Aorta (tissue), 5 donors: ENCODE measurements at places on chromosomes 7 and 10. TPM values are rescaled to one million over a fixed set of nuclear protein-coding genes. Genes with fewer than 3 reads are reported as not detected.

ADAM22 gene
- 6.0 TPM for total RNA-seq

ZKSCAN1 gene
- total RNA-seq, result 57.9 TPM

DNA sequence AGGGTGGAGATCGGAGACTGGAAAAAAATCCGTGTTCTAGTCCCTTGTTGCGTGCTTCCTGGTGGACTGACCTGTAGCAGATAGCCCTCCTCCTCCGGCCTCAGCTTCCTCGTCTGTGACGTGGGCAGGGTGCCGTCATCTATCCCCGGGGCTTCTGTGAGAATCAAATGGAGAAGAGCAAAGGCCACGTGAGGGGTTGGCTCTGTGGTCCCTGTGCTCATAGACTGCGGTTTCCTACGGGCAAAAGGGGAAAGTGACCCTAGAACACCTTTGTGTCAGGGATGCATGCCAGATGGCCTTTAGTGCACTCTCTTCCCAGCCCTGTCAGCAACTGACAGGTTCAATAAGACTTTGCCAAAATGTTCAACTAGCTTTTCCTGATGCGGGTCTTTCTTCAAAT is 33.7 kb downstream of the GRK5 start:
- no peak for DNase-seq
- H3K36me3 ChIP-seq, result no peaks in the 10 kb centered on the region
- no peaks in the 10 kb centered on the region for H3K27me3 ChIP-seq
- peaks cover 3% of the 10 kb centered on the region for H3K4me1 ChIP-seq

WNT2 gene
- total RNA-seq, result 4.7 TPM

DNA sequence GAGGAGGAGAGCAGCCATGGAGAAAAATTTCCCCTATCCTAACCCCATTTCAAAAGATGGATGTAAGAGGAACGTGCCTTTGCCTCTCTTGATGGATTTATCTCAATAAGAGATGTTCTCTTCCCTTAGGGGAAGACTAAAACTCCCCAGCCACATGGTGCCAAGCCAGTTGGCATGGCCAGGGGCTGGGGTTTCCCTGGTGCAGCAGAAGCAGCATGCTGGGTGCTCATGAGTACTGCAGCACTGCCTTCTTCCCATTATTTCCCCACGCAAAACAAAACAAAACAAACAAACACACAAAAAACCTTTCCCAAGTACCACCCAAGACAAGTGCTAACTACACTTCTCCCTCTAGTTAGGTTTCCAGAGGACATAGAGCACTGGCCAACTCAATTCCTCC is 97.2 kb downstream of the DOCK4 start:
- no peaks in the 10 kb centered on the region for H3K27me3 ChIP-seq
- H3K4me3 ChIP-seq, result no peak overlapping the region
- no peak for DNase-seq
- no peaks in the 10 kb centered on the region for H3K36me3 ChIP-seq
- no peaks in the 10 kb centered on the region for H3K4me1 ChIP-seq

DNA sequence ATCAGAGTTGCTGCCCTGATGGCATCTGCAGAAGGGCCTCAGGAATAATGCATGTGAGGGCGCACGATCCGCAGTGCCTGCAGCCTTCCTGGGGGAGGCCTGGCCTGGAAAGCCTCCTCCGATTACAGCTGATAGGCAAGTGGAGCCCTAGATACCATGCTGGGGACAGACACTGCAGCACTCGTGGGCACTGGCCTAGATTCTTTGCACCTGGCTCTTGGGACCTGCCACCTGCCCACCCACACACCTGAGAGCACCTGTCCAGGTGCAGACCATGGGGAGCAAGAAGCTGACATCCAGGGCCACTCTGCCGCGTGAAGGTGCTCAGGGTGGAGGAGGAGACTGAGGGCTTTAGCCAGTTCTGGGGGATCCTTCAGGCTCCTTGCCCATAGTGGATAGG is 14.8 kb downstream of the YKT6 start:
- no peaks in the 10 kb centered on the region for H3K27me3 ChIP-seq
- H3K4me1 ChIP-seq, result no peaks in the 10 kb centered on the region
- no peak overlapping the region for H3K4me3 ChIP-seq
- H3K27ac ChIP-seq, result no peak overlapping the region
- no peak for DNase-seq

- no peak for DNase-seq
- H3K4me1 ChIP-seq, result peaks cover 3% of the 10 kb centered on the region
- no peaks in the 10 kb centered on the region for H3K27me3 ChIP-seq
- no peak overlapping the region for H3K27ac ChIP-seq
- H3K4me3 ChIP-seq, result no peak overlapping the region
Measured at GRCh38 chr10:852386-852785, 79.1 kb downstream of the LARP4B start.

DNA sequence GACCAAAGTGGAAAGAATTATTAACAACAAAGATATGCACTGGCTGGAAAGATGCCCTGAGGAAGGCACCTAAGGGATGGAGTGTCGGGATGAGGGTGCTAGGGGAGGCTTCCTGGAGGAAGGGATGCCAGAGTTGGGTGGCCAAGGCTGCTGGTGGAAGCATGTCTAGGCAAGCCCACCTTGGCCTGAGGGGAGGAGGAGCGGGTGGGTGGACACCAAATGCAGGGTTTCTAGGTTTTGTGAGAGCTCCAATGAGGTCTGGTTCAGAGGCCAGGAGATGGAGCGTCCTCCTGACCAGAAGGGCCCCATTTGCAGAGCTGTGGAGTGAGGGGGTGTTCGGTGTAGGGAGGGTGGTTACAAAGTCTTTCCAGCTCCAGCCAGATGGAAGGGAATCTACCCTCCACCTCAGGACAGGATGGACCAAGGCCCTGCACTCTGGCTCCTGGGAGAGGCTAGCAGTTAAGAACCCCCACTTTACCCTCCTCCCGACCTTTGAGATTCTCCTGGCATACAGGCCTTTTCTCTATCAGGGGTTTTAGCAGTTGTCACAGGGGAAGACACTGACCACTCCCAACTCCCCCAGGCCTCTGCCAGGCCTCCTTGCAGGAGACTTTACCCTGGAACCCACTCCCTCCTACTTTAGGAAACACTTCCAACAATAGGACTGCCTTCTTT is 3.0 kb upstream of the DDIT4 start:
- H3K4me1 ChIP-seq, result no peaks in the 10 kb centered on the region
- no peak for DNase-seq
- H3K27me3 ChIP-seq, result peaks cover 2% of the 10 kb centered on the region
- no peak overlapping the region for H3K27ac ChIP-seq
- H3K36me3 ChIP-seq, result no peaks in the 10 kb centered on the region

GRCh38 chr7:75971961-75972763 is 22.2 kb downstream of the TMEM120A start:
- no peaks in the 10 kb centered on the region for H3K4me1 ChIP-seq
- no peaks in the 10 kb centered on the region for H3K27me3 ChIP-seq
- peak; percentile 65 for DNase-seq
- H3K4me3 ChIP-seq, result no peak overlapping the region

DNA sequence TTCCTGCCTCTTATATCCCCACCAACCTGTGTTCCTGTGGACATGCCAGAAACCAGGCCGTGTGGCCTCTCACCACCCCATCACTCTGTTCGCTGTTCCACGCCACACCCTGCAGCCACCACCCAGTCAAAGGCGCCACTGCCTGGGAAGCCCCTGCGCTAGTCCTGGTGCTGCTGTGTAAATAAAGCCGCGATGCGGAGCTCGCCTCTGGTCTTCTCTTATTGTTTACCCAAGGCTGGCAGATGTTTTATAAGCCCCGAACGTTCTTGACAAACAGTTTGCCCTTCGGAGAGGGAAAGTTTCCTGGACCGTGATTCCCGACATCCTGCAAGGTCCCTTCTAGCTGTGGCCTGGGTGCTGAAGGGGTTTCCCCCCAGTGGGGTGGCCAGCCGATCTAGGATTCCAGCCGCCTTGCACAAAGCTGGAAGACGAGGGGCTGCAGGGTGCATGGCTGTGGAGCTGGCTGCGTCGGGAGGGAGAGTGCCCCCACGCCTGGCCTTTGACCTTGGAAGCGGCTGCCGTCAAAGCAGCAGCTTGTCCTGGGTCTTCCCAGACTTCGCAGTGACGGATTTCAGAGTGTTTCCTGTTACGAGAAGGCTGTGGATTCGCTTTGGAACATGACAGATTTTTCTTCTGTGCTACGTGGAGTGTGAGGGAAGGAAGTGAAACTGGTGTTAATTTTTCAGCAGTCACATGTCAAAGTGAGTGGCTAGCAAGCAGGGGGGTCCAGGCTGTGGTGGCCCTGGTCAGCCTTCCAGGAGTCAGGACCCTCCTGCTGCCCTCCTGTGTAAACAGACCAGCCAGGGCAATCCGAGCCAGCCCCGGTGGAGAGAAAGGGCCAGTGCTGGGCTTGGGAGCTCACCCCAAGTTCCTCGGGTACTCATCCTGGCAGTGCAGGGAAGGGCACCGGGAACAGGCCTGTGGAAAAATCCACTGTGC is 61.6 kb downstream of the LHPP start:
- no peaks in the 10 kb centered on the region for H3K36me3 ChIP-seq
- no peak overlapping the region for H3K4me3 ChIP-seq
- H3K27me3 ChIP-seq, result no peaks in the 10 kb centered on the region
- H3K27ac ChIP-seq, result no peak overlapping the region
- DNase-seq, result peak; percentile 69

GRCh38 chr7:73678862-73679261 is 4.4 kb downstream of the DNAJC30 start:
- peaks cover 2% of the 10 kb centered on the region for H3K4me1 ChIP-seq
- peaks cover 6% of the 10 kb centered on the region for H3K36me3 ChIP-seq
- H3K27me3 ChIP-seq, result no peaks in the 10 kb centered on the region
- no peak overlapping the region for H3K27ac ChIP-seq
- no peak for DNase-seq
- H3K4me3 ChIP-seq, result no peak overlapping the region

- H3K27ac ChIP-seq, result no peak overlapping the region
- H3K36me3 ChIP-seq, result no peaks in the 10 kb centered on the region
- no peak overlapping the region for H3K4me3 ChIP-seq
- H3K4me1 ChIP-seq, result no peaks in the 10 kb centered on the region
- H3K27me3 ChIP-seq, result no peaks in the 10 kb centered on the region
- peak; percentile 18 for DNase-seq
Measured at GRCh38 chr10:44422570-44423101, 37.7 kb upstream of the CXCL12 start.

- H3K4me1 ChIP-seq, result no peaks in the 10 kb centered on the region
- no peak overlapping the region for H3K4me3 ChIP-seq
- H3K27me3 ChIP-seq, result no peaks in the 10 kb centered on the region
- H3K27ac ChIP-seq, result no peak overlapping the region
Measured at GRCh38 chr10:69665474-69666320, 35.6 kb downstream of the FAM241B start.

DNA sequence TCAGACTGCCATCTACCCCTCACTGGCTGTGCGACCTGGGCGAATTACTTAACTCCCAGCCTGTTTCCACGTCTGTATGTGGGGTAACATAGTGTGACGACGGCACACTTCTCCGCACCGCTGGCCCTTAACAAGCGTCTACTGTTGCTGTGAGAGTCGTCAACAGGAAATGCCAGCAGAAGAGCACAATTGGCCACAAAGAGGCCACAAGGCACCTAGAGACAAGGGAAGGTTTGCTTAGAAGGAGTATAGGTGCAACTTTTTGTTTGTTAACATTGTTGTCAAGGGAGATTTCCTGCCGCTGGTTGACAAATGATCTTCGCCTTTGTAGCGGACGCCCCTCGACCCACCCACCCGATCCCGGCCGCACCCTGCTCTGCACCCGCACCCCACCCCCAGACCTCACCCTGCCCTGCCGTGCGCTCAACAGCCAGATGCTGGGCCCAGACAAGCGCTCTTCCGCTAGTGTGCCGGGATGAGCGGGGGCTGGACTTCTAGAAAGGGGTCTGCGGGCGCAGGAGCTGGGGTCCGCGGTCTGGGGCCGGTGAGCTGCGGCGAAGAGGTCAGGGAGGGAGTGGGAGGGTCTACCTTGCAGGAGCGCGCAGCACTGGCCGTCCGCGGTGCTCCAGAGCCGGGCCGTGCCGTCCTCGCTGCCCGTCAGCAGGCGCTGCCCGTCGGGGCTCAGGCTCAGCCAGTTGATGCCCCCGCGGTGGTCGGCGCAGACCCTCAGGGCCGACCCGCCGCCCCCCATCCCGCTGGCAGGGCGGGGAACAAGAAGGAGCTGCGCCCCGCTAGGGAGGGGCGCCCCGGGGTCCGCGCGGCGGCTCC is 785 bp downstream of the WDR86 start:
- no peaks in the 10 kb centered on the region for H3K4me1 ChIP-seq
- no peak overlapping the region for H3K27ac ChIP-seq
- no peaks in the 10 kb centered on the region for H3K27me3 ChIP-seq
- no peaks in the 10 kb centered on the region for H3K36me3 ChIP-seq

- H3K4me1 ChIP-seq, result no peaks in the 10 kb centered on the region
- no peaks in the 10 kb centered on the region for H3K36me3 ChIP-seq
- H3K27me3 ChIP-seq, result peaks cover 3% of the 10 kb centered on the region
- DNase-seq, result no peak
- H3K27ac ChIP-seq, result no peak overlapping the region
Measured at GRCh38 chr10:125634606-125635005, 48.4 kb downstream of the TEX36 start.

ZNF783 gene
- 23.8 TPM for total RNA-seq

DNA sequence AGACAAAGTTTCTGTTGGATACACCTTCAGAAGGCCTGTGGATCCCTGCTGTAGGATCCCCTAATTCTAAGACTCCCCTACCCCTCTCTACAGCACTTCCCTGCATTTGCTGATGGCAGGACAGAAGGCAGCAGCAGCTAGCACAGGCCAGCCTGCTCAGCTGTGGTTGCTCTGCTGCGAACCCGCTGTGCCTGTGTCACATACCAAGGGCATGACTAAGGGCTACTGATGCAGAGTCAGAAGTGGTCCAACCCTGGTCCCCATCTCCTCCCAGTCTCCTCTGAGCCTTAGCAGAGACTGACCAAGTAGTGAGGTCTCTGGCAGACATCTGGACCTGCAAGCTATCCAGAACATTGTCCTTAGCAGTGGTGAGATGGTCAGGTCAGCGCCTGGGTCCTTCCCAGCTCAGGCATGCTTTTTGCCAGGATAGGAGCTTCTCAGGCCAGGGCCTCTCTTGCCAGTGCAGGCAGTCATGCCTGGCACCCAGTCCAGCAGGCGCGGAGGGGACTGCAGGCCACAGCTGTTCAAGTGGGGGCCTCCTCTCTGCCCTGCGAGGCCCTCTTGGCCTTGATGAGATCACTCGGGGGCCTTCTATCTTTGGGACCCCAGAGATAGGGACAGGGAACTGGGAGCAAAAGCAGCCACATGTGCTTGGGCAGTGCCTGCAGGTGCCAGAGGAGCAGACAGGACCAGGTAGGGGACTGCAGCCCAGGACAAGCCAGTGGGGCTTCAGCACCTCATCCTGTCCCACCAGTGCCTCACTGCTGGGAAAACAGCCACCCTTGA is 146.4 kb downstream of the ZNF248 start:
- H3K27me3 ChIP-seq, result no peaks in the 10 kb centered on the region
- H3K27ac ChIP-seq, result no peak overlapping the region
- no peaks in the 10 kb centered on the region for H3K4me1 ChIP-seq
- no peaks in the 10 kb centered on the region for H3K36me3 ChIP-seq
- no peak overlapping the region for H3K4me3 ChIP-seq

SLC26A5 gene
- total RNA-seq, result 0.57 TPM
